Heart left ventricle (tissue), 16 donors: ENCODE measurements at places on chromosomes 3 and 15. TPM values are rescaled to one million over a fixed set of nuclear protein-coding genes. Genes with fewer than 3 reads are reported as not detected.

GRCh38 chr3:129276385-129276784, 2.3 kb upstream of the HMCES start:
- no peak for DNase-seq

DNA sequence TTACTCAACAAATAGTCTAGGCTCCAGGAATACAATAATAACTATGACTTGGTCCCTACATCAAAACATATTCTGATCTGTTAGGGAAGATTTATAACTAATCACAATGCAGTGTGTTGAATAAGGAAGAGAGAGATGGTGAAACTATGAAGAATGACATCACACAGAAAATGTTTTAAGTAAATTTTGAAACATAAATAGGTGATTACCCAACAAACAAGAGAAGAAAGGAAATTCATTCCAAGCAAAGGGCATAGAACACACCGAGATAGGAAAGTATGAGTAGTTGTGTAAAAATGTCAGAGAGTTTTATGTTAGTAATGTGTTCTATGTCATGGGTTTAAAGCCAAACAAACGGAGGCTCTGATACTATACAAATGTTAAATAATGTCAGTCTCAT, 13.4 kb downstream of the SEC62 start:
- DNase-seq, result no peak

GRCh38 chr3:48652923-48653715, 9.6 kb downstream of the CELSR3 start:
- DNase-seq, result no peak

GRCh38 chr15:76674883-76675282, 230.3 kb downstream of the SCAPER start:
- no peak for DNase-seq

- no peak for DNase-seq
Measured at GRCh38 chr15:89400116-89400781, 65.6 kb upstream of the POLG start.

DNA sequence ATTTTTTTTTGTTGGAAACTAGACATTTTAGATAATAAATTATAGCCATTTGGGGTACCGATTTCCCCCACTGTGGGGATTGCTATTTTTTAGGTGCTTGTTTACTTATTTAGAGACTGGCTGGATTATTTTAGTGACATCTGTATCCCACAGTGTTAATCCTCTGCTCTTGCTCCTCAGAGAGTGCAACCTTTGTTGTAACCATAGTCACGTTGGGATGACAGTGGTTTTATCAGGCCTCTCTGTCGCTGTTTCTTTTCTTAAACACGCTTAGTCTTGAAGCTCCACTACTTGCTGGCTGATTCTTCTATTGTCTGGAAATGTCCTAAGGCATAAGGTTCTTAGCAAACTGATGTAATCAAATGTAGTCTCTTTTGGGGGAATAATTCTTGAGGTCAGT, 451.6 kb upstream of the SEMA6D start:
- no peak for DNase-seq

- no peak for DNase-seq
Measured at GRCh38 chr3:116947148-116947547, 237.6 kb downstream of the TUSC7 start.

DNA sequence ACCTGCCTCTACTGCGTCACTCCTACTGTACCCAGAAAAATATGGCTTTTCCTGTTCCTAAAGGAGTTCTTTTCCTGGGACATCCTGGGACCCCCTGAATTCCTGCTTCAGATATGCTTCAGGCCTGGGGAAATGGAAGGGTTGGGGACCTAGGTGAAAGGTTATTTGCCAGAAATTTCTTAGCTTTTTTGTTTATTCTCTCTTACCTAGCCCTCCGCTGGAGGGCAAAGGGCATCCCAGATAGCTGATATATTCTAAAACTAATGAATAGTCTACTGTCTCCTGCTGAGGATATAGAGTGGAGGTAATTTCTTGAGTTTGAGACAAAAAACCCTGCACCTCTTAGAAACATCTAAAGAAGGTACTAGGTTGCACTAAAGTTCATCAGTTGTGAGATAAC, 3.6 kb upstream of the ZNF148 start:
- no peak for DNase-seq

DNA sequence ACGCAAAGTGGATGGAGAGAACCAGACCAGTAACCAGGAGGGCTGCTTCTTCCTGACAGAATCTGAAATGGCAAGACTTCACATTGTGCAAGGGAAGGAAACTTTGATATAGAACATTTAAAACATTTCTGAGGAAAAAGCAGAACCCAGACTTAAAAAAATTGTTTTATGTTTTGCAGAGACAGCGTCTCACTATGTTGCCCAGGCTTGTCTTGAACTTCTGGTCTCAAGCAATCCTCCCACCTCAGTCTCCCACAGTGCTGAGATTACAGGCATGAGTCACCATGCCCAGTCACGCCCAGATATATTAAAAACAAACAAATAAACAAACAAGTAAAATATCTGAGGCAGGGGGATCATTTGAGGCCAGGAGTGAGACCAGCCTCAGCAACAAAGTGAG, 46.2 kb downstream of the CRTAP start:
- no peak for DNase-seq

DNA sequence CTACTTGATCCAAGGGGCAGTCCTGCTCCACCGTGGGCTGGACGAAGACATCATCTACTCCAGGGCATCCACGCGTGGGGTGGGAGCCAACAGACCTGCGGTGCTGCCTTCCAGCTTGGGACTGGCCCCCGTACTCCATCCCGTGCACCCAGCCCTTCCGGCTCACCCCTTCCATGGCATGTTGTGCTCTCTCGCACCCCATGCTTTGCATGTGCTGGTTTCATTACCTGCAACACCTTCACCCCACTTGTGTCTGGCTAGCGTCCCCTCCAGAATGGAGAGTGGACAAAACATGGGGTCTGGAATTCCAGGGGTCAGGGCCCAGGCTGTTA, 30.2 kb downstream of the SEMA7A start:
- DNase-seq, result no peak

DNA sequence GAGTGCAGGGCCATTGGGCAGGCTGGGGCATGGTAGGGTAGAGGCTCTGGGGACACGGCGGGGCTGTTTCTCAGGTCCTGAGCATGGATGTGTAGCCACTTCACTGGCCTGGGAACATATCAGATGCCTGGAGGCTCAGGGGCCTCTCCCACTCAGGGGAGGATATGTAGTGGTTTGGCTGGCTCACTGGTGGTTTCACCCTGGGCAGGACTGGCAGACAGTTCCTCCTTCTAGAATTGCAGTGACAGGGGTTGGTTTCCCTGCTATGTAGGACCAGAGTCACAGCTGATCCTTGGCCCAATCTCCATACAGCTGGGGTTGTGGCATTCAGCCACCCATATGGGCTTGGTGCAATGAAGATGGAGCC, 4.8 kb upstream of the ARHGAP31 start:
- no peak for DNase-seq

CHRM5 gene
- not detected for total RNA-seq

LTF gene
- total RNA-seq, result 2.5 TPM

ARGFX gene
- total RNA-seq, result not detected

SCN5A gene
- 206 TPM for total RNA-seq

CSPG4 gene
- 22.0 TPM for total RNA-seq
